Motor neuron (in vitro differentiated cells): ENCODE measurements at places on chromosomes 3 and 15. TPM values are rescaled to one million over a fixed set of nuclear protein-coding genes. Genes with fewer than 3 reads are reported as not detected.

Gene CEMIP
- 0.71 and 2.5 TPM in 2 replicates for total RNA-seq

Gene PLIN1
- 0.48 and 0.51 TPM in 2 replicates for total RNA-seq

Gene TRH
- total RNA-seq, result 0.31 and 1.4 TPM in 2 replicates

Gene GOLGA6B
- total RNA-seq, result 0.59 and 0.88 TPM in 2 replicates

Gene SERPINI2
- 1.2 TPM in 1 of 2 replicates, not detected in the other for total RNA-seq
